ENCODE measurements at places on chromosomes 5 and 9.

DNA sequence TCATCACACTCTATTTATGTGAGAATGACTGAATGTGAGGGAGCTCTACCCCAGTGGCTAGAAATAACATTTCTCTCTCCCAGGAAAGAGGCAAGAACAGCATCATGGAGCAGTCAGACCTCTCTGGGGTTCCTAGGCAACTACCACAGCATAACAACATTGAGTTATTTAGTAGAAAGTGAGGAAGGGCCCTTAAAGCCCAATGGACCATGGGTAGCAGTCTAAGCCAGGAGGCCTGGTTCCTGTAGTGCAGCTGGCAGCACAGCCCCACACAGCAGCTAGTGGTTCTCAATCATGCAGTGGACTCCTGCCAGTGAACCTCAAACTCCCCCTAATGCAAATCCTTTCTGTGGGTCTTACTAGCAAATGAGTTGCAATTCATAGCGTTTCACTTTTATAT is 55.3 kb downstream of the SPEF2 start:
- no peak for DNase-seq

DNA sequence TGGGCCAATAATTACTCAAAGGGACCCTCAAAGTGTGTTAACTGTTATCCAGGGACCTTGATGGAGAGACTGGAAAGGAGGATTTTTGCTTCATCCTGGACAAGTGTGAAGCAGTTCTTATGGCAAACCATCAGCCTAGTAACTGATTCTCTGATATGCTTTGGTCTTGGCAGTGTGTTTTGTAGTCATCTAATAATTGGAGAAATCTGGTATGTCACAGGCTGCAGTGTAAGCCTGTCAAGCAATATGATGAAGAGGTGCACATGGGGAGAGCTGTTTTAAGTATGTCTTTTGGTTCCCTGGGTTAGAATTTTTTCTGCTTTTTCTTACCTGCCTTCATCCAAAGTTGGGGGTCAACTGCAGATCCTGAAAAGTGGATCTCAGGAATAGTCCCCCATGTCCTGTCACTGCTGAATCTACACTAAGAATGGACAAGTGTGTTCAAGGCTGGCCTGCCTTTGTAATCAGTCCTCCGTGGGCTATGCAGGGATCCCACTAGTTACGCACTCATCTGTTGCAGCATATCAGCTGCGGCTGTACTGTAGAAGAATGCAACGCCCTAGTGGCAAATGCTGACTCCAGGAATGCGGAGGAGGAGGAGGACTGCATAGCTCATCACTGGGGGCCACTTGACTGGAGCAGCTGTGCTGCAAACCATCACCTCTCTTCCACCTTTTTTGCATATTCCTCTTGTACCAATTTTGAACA is 1.9 kb downstream of the SPTAN1 start:
- DNase-seq: peak; percentile 41

- no peak for DNase-seq
Measured at GRCh38 chr9:11356067-11356466, 743.3 kb upstream of the PTPRD start.

GRCh38 chr5:150734579-150735384 is 24.0 kb downstream of the DCTN4 start:
- DNase-seq: peak; percentile 62

DNA sequence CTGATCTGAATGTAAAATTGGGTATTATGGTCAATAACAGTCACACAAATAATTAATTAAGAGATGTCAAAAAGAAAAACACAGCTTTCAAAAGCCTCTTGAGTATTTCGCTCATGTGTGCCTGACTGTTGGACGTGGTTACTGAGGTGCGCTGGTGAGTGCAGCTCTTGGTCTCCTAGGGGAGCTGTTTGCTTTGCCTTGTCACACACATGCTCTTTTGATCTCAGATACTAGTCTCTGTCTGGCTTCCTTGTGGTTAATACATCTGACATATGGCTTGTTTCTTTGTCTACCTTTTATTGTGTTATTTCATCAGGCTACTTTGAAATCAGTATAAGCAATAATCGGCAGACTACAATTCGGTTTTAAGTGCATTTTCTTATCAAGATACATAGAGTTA is 51.5 kb downstream of the PCSK1 start:
- DNase-seq: no peak

DNA sequence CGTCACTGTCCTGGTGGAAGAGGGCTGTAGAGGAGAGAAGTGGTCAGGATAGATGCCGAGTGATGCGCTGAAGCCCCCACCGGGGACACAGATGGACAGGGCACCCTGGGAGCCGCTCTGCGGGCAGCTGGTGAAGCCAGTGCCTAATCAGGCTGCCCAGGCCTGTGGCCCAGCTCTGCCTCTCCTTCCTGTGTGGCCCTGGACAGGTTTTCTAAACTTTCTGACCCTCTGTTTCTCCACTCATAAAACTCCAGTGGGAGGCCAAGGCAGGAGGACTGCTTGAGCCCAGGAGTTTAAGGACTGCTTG is 86.1 kb downstream of the C5orf15 start:
- DNase-seq: no peak

DNA sequence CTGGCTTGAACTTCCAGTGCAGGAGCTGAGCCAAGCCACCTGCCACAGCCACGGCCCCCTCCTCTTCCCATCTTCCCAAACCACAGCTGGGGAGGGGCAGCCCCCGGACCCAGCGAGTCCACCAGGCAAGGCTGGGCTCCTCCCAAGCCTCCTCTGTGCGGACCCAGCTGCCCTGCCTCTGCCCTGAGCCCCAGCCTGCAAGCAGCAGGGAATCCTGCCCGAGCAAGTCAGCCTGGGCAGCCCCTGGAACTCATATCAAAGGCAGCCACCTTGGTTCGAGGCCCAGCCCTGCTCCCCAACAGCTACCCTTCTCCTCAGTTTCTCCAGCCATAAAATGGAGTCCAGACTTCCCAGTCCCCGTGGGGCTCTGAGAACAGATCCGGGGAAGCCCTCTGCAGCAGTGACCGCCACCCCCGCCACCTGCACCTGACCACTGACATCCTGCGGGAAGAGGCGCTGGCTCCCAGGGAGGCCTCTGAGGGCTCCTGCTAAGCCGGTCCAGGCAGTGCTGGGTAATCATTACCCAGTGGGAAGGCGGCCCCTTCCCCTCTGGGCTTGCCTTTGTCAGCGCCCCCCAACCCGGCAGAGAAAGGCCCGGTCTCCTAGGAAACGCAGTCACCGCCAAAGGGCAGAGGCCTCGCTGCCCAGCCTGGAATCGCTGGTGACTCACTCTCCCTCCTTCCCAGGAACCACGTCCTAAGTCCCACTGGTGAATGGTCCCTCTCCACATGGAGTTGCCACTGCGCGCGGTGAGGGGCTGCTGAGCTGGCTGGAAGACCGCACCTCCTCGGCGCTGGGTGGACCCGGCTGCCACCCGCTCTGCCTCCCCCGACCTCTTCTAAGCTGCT is 1.5 kb downstream of the VAV2 start:
- DNase-seq: no peak

Measured in head of caudate nucleus (tissue), 42 donors.